ENCODE measurements at places on chromosomes 3 and 15. TPM values are rescaled to one million over a fixed set of nuclear protein-coding genes. Genes with fewer than 3 reads are reported as not detected.
A peak's percentile ranks its signal among the peaks of the same experiment; 100 is the strongest.

PPP1R14D gene
- 0.48 TPM for polyA plus RNA-seq

GOLGA6L4 gene
- polyA plus RNA-seq, result 34.0 TPM

MED12L gene
- polyA plus RNA-seq, result 3.0 TPM

SPRED1 gene
- 35.0 TPM for polyA plus RNA-seq

CDHR4 gene
- polyA plus RNA-seq, result not detected

GOLGA8T gene
- 0.79 TPM for polyA plus RNA-seq

DNASE1L3 gene
- polyA plus RNA-seq, result 2.5 TPM

ADPRH gene
- 5.9 TPM for polyA plus RNA-seq

AADACL2 gene
- polyA plus RNA-seq, result not detected

CYP1A1 gene
- polyA plus RNA-seq, result not detected

DNA sequence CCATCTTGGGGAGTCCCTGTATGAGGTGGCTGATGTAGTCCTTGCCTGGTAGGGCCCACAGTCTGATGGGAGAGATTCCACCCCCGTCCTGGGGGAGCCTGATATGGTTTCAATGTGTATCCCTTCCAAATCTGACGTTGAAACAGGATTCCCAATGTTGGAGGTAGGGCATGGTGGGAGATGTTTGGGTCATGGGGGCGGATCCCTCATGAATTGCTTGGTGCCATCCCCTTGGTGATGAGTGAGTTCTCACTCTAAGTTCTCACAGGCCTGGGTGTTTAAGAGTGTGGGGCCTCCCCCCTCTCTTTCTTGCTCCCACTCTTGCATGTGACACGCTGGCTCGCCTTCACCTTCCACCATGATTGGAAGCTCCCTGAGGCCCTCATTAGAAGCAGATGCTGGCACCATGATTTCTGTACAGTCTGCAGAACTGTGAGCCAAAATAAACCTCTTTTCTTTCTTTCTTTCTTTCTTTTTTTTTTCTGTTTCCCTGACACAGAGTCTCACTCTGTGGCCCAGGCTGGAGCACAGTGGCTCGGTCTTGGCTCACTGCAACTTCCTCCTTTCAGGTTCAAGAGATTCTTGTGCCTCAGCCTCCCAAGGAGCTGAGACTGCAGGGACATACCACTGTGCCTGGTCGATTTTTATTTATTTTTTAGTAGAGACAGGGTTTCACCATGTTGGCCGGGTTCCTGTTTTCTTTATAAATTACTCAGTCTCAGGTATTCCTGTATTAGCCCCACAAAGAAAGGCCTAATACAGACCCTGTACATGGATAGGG, 28.6 kb downstream of the ITGA11 start:
- no peak for DNase-seq

DNA sequence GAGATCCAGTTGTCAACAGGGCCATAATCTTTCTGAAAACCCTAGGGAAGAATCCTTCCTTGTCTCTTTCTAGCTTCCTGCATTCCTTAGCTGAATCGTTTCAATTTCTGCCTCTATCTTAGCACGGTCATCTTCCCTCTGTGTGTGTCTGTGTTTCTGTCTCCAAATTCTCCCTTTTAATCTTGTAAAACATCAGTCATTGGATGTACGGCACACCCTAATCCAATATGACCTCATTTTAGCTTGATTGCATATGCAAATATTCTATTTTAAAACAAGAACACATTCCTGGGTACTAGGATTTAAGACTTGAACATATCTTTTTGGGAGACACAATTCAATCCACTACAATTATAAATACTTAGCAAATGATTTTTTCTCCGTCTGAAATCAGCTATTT, 600.3 kb downstream of the GBE1 start:
- no peak for DNase-seq

- DNase-seq, result no peak
These were observed 156.3 kb downstream of the KBTBD8 start for GRCh38 chr3:67154429-67154828.

DNA sequence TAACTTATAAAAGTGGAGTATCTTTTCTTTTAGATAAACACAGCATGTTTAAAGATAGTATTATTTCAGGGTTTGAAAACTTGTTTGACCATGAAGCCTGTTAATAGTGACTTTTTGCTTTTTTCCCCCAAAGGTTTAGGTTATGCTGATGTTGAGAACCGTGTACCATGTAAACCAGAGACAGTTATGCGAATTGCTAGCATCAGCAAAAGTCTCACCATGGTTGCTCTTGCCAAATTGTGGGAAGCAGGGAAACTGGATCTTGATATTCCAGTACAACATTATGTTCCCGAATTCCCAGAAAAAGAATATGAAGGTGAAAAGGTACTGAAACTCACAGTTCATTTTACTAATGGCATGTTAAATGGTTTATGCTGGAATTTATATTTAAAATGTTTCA, 5.1 kb downstream of the LACTB start:
- DNase-seq, result no peak

DNA sequence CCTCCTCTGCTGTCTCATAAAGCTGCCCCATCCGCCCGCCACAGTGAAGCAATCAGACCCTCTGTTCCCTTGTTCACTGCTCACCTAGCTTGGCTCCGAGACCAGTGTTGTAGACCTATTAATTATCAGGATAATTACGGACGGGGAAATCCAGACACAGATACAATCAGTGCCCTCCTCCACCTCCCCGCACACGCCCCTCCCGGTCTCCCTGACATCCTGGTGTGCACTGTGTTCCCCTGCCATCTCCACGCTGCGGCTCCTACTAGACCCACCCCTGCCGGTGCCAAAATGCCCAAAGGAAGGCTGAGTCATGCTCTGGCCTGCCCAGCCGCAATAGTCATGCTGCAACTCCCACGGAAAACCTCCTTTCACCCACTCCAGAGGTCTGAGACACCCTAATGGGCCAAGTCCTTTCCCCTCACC, 277.3 kb upstream of the TLE3 start:
- no peak for DNase-seq

GRCh38 chr15:25089577-25089976, 134.8 kb downstream of the SNRPN start:
- no peak for DNase-seq

GRCh38 chr15:53862386-53862785, 102.9 kb upstream of the WDR72 start:
- DNase-seq, result peak; percentile 23

GRCh38 chr3:102471001-102471400, 36.2 kb downstream of the ZPLD1 start:
- DNase-seq, result no peak

GRCh38 chr15:87562203-87562602, 694.3 kb downstream of the NTRK3 start:
- no peak for DNase-seq

DNA sequence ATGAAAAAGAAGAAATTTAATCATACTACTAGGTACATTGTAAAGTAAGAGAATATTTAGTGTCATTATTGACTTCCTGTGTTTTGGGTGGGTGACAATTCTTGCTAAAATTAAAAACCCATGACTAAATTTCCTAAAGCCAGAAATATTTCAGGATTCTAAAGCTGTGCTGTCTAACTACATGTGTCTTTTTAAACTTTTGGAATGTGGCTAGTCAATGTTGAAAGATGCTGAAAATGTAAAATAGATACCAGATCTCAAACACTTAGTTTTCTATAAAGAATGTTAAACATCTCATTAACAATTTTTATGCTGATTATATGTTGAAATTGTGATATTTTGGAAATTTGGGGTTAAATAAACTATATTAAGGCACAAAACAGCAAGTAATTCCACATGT, 308.9 kb upstream of the TMCO5A start:
- DNase-seq, result no peak

GRCh38 chr3:182644013-182644412, 149.3 kb upstream of the ATP11B start:
- DNase-seq, result no peak

GRCh38 chr3:46917257-46917656, 39.7 kb downstream of the PTH1R start:
- no peak for DNase-seq

- no peak for DNase-seq
These were observed 28.2 kb downstream of the UBE3A start for GRCh38 chr15:25410649-25411048.

GRCh38 chr3:163175970-163176369, 1679.4 kb downstream of the OTOL1 start:
- DNase-seq, result no peak

DNA sequence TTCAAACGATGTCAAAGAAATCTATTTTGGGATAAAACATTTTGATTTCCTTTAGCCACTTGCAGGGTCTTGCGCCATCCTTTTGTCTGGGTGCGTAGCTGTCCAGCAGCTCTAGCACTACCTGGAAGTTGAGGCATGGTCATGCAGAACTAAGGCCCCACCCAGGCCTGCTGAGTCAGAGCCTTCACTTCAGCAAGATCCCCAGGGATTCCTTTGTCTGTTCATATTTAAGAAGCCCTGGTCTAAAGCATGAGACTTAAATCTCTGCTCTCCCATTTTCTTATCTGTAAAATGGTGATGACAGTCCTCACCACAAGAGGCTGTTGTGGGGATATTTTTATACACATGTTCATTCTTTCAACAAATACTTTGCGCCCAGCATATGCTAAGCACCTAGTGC, 99.0 kb upstream of the CTDSPL start:
- no peak for DNase-seq

DNA sequence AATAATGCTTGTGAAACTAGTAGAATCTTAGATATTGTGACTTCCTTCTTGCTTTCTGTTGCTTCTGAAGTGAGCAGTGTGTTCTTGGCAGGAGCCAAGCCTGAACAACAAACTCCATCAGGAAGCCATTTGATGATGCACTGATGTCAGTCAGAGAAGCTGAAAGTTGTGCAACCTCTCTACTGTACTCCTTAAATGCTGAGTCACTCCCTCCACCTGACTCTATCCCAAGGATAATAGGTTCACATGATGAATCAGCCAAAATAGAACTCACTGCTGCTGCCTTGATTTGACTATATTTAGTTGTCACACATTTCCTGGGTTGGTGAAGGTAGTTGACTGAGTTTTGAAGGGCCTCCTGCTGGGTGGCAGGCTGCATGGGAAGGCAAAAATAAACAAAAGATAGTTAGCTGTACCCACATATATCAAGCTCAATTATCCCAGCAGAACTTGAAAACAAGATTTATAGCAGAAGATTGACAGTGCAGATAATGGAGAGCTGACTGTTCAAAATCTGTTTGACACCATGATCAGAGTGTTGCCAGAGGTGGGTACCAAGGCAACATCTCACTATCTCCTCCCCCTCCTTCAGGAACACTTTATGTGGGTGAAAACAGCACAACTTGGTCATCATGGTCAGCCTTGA, 328.4 kb upstream of the DPH6 start:
- DNase-seq, result no peak

DNA sequence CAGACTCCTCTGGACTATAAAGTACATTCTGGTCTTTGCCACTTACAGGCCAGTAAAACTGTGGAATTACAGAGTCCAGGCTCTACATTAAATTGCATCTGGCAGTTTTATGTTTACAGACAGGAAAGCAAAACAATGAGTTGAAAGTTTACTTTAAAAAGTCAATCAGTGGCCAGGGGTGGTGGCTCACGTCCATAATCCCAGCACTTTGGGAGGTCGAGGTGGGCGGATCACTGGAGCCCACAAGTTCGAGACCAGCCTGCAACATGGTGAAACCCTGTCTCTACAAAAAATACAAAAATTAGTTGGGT, 53.8 kb downstream of the TM4SF4 start:
- DNase-seq, result no peak

- no peak for DNase-seq
These were observed 60.1 kb downstream of the MBNL1 start for GRCh38 chr3:152328841-152329240.

DNA sequence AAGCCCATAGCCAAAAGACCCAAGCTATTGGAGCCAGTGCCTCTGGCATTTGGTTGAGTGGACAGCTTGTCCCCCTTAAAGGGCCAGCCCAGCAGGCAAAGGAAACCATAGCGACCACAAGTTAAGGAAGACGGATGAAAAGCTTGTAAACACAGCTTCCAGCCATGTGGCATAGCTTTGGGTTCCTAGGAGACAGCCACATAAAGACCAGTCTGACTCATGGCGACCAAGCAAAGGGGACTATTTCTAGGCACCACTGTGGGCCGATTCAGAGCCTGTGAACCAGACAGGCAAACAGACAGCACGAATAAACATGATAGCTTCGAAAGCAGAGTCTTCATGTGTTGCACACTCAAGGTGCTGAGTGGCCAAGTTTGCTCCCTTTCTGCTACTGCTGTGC, 30.5 kb upstream of the SRGAP3 start:
- no peak for DNase-seq

- no peak for DNase-seq
These were observed at the start of gene GMNC for GRCh38 chr3:190862209-190863118. GMNC (minus strand) TSS chr3:190862694; CDS start chr3:190862615, 79 bp downstream.

DNA sequence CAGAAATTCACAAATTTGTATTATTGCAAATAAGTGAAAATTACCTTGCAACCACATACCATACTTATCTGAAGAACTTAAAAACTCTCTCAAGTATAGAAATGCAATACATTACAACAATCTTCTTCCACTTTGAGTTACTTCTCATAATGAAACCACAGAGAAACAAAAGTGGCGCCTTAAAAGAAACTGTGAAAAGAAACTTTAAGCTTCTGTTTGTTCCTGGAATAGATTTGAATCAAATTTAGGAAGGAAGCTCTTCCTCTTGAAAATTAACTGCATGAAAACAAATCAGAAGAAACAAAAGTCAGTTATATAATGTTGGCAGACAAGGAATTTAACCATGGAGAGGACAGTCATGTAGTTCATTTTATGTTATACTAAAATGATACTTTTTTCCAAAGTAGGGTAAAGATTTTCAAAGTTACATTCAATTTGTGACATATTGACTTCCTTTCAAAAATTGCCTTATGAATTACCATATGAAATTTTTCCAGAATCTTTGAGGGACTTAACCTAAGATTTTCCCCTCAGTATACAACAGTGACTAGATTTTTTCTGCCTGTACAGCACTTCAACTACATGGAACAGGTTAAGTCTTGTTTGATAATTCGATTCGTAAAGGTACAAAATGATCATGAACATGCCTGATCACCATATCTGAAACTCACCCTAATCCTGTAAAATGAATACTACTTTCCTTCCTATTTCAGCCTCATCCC, 57.6 kb upstream of the TNFSF10 start:
- DNase-seq, result no peak

DNA sequence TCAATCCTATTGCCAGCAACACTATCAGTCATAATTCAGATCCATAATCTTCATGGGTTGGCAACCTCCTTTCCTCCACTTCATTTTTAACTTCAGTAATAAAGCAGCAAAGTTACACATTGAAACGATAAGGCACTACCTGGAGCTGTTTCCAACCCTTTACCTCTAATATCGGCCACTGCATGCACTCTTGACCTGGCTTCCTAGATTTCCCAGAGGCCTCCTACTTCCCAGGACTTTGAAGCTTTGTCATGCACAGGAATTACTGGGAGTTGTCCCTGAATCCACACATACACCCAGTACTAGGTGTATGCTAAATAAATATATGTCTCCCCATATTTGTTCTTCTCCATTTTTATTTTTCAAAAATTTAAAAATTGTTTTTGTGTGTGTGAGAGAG, 126.1 kb downstream of the PLD1 start:
- DNase-seq, result no peak

All from left renal cortex interstitium (tissue), 4 donors.